Activated T-helper 2 cell treated with anti-CD3 and anti-CD28 coated beads, Interferon-gamma antibody, Interleukin-2, Interleukin-4, amounts not matched to agents 10 μg/mL and 5 μg/mL and 100 μg/mL, durations not matched to agents 14 hours and 24 hours and 36 hours (primary cell): ENCODE measurements at places on chromosomes 4 and X. TPM values are rescaled to one million over a fixed set of nuclear protein-coding genes. Genes with fewer than 3 reads are reported as not detected.

UGT2B15 gene
- not detected in 2 replicates for total RNA-seq

GRCh38 chrX:115174548-115174947, 14.7 kb upstream of the RBMXL3 start:
- DNase-seq: no peak

GRCh38 chr4:78219825-78220224, 162.7 kb downstream of the FRAS1 start:
- DNase-seq: no peak

- no peak for DNase-seq
These were observed 92.7 kb downstream of the USP46 start for GRCh38 chr4:52566136-52567031.

- DNase-seq: no peak
These were observed 12.8 kb upstream of the BOD1L1 start for GRCh38 chr4:13640149-13640940.

DNA sequence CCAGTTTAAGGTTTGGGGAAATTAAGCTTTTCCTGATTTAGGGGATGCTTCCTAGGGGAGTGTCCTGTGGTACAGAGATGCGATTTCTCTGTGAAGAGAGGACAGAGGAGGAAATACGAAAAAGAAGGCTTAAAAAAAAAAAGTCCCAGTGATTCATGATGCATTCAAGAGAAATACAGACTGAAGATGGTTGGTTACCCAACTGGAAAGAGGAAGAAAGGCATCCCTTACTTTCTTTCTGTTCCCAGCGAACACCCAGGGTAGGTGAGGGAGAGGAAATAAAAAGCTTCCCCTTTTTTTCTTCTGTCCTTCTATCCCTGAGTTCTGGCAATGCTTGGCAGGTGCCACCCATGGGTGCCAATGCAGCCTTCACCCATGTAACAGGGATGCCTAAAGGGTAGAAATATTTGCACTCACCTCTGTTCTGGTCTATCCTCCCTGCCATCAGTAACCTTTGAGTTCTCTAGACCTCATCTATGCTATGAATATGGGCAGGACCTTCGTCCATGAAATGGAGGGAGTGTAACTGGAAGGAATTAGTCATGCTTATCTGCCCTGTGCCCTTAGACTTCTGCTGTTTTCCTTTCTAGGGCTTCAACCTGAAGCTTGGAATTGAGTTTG, 230.1 kb upstream of the GALNTL6 start:
- no peak for DNase-seq
